Stimulated activated CD8-positive, alpha-beta memory T cell treated with anti-CD3 and anti-CD28 coated beads, Interleukin-4, amount 100 ng/mL, for 48 hours (primary cell): ENCODE measurements at places on chromosomes 2 and 18.

DNA sequence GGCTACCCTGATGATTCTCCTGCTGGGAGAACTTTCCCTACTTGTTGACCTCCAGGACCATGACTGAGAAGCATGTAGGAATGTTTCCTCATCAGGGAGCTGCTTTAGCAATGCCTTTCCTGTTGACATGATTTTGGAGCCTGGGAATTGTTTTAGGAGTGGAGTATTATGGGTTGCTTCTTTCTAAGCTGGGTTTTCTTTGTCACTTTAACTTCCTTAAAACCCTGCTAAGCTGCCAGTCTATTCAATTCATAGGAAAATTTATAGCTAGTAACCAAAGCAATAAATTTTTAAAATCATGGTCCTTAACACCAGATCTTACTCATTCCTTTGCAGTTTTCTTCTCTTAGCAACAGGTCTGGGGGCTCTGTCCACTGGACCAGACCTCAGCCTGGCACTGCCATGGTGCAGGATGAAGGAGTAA is 125.6 kb upstream of the TACR1 start:
- DNase-seq, result no peak

- no peak for DNase-seq
Observed at GRCh38 chr2:45768208-45768607, 116.7 kb downstream of the PRKCE start.

DNA sequence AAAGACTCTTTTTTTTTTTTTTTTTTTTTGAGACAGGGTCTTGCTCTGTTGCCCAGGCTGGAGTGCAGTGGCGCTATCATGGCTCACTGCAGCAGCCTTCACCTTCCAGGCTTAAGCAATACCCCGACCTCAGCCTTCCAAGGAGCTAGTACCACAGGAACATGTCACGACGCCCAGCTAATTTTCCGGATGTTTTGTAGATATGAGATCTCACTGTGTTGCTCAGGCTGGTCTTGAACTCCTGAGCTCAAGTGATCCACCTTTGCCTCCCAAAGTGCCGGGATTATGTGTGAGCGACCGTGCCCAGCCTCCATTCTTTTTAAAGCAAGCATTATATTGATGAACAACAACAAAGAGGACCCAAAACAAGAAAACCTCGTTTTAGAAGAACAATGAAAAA is 307.1 kb upstream of the ID2 start:
- no peak for DNase-seq

DNA sequence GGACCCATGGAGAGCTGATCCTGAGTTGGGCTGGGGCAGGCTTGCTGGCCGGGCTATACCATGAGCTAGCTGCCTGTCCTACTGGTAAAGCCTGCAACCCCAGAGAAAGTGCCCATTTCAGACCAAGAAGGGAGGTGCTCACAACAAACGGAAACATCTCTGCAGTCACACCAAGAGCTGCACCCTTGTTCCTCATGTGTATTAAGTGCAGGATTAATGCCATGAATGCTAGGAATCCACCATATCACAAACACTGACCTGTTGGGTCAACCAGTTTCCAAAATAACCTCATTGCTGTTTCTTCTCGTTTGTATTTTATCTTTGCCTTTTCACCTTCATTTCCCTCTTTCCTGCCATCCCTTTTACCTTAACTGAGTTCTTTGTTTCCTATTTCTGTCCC is 69.9 kb downstream of the AFF3 start:
- DNase-seq, result no peak

GRCh38 chr2:45923701-45924100 is 272.2 kb downstream of the PRKCE start:
- DNase-seq, result no peak

DNA sequence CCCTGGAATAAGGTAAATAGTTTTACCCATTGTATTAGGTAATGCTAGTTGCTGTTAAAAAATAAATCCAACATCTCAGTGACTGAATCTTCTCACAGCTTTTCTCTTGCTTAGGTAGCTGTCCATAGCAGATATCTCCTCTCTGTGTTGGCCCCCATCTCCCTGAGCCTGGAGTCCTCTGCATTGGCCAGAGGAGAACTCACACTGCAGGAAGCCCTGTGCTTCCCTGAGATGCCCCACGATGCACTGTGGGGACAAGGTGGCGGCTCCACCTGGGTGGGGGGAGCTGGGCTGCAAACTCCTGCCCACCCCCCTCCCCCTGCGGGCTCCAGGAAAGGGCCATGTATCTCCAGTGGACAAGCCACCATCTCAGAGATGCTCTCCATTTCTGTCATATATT is 80.4 kb upstream of the SALL3 start:
- DNase-seq, result no peak

DNA sequence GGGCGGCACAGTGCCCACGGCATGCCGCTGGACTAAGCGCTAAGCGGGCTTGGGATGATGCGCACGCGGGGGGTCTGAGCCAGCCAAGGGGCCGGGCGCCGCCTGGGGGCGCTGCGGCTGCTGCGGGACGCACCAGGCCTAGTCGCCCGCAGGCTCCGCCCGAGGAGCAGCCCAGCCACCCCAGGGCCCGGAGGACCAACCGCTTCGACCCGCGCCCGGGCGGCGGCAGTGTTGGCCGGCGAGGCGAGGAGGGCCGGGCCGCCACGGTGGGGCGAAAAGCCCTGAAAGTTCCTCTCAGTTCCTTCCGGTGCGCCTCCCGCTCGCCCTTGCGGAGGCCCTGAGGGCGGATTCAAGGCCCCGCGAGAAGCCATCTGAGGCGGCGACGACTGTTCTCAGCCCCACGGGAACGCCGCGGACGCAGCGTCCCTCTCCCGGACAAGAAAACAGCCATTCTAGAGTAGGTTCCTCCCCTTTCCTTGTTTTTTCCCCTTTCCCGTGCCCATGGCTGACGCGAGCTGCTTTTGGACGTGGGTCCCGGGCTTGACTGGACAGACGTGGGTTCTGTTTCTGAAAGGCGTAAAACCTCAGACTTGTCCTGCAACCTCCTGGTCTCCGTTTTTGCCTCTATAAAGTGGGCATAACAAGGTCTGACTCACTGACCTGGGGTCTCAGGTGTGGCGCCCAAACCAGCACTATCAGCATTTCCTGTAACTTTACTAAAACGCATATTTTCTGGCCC is at the start of gene ANKAR:
TSS of gene ANKAR (plus strand) at position 297 of the 739 bp plus-strand sequence. CDS start 1,821 bp downstream, outside the sequence.
- peak; percentile 86 for DNase-seq

DNA sequence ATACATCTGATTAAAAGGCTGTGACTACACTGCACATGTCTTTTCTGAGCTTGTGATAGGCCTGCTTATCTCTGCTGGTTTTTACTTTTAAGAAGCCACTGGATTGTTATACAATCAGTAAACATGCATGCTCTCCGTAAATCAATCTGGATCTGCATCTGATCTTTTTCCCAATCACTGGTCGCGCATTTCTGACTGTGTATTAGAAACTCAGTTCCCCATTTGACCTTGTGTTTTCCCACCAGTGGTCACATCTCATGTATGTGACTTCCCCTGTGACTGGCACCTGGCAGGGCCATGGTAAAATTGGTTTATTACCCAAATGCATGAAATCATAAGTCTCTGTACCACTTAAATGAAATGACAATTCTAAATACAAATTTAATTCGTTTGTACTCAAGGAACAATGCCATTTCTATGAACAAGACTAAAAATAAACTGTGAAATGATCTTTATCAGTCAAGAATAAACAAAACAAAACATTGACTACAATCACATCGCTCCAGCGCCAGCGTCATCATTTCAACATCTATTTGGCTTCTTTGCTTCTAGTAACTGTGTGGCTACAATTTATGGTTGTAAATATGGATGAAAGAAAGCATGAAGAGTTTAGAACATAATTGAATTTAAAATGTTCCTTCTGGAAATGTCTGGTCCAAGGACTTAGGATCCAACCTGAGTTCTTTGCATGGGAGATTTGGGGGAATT is 396.6 kb upstream of the TRIB2 start:
- no peak for DNase-seq

- no peak for DNase-seq
Observed at GRCh38 chr2:52931660-52932059, 835.9 kb upstream of the CHAC2 start.

- no peak for DNase-seq
Observed at GRCh38 chr2:177289824-177290628, 25.5 kb upstream of the NFE2L2 start.

DNA sequence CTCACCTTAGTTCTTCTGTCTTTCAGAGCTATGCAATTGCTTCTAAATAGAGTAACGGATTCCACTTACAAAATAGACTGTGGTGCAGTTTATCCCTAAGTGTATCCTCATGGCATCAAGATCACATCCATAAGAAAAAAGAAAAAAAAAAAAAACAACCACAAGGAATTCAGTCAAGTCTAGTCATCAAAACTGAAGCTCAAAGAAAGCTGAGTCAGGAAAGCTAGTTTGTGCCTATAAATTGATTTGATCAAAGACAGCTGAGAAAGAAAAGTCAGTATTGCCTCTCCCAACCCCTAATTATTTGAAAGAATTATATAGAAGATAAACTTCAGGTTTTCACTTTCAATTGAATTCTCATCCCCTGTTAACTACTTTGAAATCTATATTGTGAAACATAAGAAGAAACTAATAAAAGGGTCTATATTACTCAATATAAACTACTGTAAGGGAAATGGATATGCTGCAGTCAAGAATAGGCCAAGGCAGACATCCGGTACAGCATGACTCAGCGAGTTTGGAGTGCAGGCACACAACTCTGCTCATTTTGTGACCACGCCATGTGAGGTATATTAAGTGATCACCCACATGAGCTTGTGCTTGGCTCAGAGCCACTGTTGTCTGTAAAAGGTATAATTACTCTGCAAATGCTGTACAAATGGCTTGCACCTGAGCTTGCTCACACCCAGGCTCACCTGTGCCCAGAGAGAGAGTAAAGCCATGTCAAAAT is 568.1 kb upstream of the CRIM1 start:
- no peak for DNase-seq

DNA sequence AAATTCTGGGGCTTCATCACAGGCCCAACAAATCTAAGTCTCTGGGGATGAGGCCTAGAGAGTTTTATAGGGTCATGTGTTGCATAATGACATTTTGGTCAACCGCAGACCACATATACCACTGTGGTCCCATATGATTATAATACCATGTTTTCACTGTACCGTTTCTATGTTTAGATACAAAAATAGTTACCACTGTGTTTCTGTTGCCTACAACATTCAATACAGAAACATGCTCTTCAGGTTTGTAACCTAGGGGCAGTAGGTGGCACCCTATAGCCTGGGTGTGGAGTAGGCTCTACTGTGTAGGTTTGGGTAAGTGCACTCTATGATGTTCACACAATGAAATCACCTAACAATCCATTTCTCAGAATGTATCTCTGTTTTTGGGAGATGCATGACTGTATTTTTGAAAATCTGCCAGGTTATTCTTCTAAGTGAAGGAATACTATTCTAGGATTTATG is 485.2 kb downstream of the PTPRM start:
- no peak for DNase-seq

DNA sequence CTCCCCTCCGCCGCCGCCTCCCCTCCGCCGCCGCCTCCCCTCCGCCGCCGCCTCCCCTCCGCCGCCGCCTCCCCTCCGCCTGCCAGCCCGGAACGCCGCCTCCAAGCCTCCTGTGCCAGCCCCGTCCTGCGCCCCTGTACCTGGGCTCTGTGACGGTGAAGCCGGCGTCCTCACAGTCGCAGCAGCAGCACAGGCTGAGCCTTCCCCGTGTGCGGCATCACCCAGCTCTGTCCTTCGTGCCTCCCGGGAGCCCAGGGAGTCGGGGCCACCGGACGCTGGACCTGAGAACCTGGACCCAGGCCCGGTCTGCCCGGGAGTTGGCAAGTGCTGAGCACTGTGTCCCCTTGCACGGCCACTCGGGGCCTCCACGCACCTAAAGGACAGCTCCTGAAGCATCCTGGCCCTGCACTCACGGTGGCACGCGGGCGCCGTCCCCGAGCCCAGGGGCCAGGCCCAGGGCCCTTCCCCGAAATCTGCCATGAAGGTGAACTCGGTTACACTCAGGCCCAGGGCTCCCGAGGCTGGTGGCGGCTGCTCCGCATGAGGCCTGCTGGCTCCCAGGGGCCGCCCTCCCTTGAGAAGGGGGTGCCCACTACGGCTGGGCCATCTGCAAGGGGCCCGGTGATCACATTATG is 32.9 kb downstream of the RTP5 start:
- DNase-seq, result no peak

GRCh38 chr18:69380324-69380723 is 20.4 kb upstream of the DOK6 start:
- DNase-seq, result no peak

GRCh38 chr2:153819501-153819900 is 52.2 kb upstream of the GALNT13 start:
- no peak for DNase-seq

GRCh38 chr2:63572001-63572400 is 16.3 kb downstream of the WDPCP start:
- DNase-seq, result no peak

DNA sequence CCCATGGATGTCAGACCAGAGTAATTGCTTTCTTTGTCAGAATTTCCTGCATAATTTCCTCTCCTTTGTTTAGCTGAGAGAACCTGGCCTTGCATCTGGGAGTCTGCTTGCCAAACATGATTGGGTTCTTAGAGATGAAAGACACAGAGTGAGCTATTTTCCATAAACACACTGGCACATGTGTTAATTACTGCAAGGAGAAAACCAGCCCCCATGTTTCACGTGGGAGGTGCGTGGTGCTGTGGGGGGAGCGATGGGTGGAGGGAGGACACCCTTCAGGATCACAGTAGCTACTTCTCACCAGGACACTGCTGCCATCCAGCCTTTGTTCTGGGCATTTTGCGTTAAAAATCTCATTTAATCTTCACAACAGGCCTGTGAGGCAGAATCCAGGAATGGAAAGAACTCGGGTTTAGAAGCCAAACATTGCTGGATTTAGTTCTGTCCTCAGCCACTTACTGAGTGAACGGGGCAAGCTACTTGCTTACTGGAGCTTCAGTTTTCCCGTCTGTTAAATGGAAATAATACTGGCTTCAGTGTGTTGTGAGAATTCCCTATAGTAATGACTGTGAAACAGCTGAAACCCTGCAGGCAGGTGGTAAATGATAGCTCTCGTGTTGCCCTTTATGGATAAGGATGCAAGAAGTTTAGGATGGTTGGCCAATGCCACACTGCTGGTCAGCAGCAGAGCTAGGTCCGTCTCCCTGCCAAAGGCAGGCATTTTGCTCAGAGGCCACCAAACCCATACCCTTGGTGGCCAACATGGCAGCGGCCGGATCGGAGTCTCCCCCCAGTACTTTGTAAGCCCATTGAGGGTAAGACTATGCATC is 100.1 kb upstream of the ASAP2 start:
- peak; percentile 4 for DNase-seq

GRCh38 chr2:227655454-227655853 is 11.2 kb upstream of the SCYGR5 start:
- DNase-seq, result no peak

DNA sequence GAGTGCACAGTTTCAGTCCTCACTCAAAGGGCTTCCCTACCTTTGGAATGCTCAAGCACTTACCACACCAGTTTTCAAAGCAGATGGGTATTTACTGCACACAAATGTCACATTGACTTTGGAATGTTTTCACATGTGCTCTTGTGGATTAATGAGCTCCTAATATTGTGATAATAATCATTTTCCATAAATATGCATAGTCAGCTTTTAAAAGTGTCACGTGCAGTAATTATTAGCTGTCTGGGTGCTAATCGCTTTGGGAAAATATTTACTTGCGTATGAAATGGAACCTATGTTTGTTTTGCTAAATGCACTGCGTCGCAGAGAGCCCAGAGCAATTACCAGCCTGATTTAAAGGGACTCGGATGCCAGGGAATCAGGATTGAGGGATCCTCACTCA is 229.3 kb downstream of the SMAD2 start:
- DNase-seq, result no peak

- no peak for DNase-seq
Observed at GRCh38 chr2:74390606-74391005, 10.5 kb upstream of the DCTN1 start.

GRCh38 chr18:79629606-79630005 is 50.0 kb upstream of the CTDP1 start:
- DNase-seq, result no peak
